ENCODE measurements at places on chromosomes 6 and 20. TPM values are rescaled to one million over a fixed set of nuclear protein-coding genes. Genes with fewer than 3 reads are reported as not detected.

Gene RPS6KA2
- 43.9 TPM for total RNA-seq

Gene BEND6
- total RNA-seq: 1.5 TPM

Gene OR2B6
- total RNA-seq: not detected

Gene SULF2
- total RNA-seq: 49.4 TPM

Gene SEC23B
- 24.2 TPM for total RNA-seq

Gene EYS
- total RNA-seq: 0.17 TPM

Gene PRIM2
- total RNA-seq: 10.5 TPM

Gene CBLN4
- not detected for total RNA-seq

Gene RIPPLY2
- total RNA-seq: not detected

Gene FAM83B
- not detected for total RNA-seq

Gene KHDC1L
- total RNA-seq: not detected

Gene MOG
- total RNA-seq: not detected

Gene DLK2
- not detected for total RNA-seq

Gene SLA2
- 2.1 TPM for total RNA-seq

Gene LCA5
- 5.7 TPM for total RNA-seq

Gene AKIRIN2
- total RNA-seq: 19.0 TPM

Gene DUSP15
- 0.49 TPM for total RNA-seq

Gene ULBP2
- total RNA-seq: 0.75 TPM

Gene SLC22A2
- total RNA-seq: not detected

Gene TCP11
- not detected for total RNA-seq

Gene SLC22A1
- 1.4 TPM for total RNA-seq

Gene RNF39
- not detected for total RNA-seq

Gene LGSN
- total RNA-seq: not detected

Gene HLA-DQA1
- total RNA-seq: 6.6 TPM

Gene CRIP3
- total RNA-seq: not detected

Gene DEFB119
- not detected for total RNA-seq

Gene RAD21L1
- not detected for total RNA-seq

Gene HCRTR2
- 0.38 TPM for total RNA-seq

Gene SLX4IP
- total RNA-seq: 2.4 TPM

Data from subcutaneous adipose tissue (tissue), 4 donors.